Naive thymus-derived CD8-positive, alpha-beta T cell (primary cell): ENCODE measurements at places on chromosomes 13 and 19. TPM values are rescaled to one million over a fixed set of nuclear protein-coding genes. Genes with fewer than 3 reads are reported as not detected.

- DNase-seq = no peak
Measured at GRCh38 chr13:84867246-84867645, 932.0 kb downstream of the SLITRK6 start.

DNA sequence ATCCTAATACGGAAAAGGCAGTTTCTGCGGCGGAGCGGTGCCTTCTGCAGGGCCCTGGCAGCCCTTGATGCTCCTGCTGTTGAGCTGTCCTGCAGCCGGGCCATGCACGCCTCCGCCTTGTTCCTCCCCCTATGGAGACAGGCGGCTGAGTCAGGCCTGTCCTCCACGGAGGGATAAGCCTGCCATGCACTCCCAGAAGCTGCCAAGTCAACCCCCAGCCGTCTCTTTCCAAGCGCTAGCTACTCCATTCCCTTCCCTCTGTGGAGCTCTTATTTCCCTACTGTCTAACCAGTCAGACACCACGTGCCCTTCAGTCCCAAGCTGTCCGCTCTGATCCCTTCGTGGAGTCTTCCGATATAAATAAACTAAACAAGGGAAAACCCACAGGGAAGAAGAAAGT is 197.0 kb downstream of the COL4A1 start:
- no peak for DNase-seq

DNA sequence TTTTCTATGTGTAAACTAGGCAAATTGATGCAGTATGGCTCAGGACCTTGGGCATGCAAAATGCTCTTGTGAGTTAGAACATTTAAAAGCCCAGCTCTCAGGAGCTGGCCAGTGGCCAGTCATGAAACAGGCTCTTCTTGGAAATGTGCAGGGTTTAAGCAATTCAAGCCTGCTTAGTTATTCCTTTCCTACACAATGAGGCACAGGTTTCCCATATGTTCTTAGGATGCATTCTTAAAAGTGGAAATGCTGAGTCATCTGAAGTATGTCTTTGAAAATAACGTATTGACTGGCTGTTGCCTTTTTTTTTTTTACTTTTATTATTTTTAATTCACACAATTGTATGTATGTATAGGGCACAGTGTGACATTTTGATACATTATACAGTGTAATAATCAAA is 300.7 kb downstream of the SLC7A1 start:
- no peak for DNase-seq

The CIC gene
- 87.4 TPM for total RNA-seq

DNA sequence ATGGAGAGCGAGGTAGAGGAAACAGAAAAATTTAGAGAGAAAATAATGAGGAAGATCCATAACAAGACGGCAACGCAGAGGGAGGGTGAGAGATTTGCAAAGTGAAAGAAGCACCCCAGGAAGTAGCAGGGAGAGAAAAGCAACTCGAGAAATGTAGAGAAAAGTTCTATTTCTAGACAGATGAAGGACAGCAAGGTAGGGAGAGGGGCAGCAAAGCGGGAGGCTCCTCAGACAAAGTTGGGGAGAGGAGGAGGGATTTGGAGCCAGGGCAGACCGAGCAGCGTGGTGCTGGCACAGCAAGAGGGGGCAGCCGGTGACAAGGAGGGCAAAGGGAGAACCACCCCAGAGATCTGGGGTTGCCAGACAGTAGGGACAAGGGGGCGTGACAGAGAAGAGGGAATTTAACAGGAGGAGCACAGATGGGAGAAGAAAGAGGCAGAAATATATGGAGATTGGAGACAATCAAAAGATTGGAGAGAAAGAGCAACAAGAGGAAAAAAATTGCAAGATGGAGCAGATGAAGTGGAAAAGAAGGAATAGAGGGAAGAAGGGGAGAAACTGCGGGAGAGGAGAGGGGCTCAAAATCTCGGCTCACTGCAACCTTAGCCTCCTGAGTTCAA is 989 bp downstream of the ZNF766 start:
- DNase-seq = no peak

GRCh38 chr13:112464720-112465119 is 88.6 kb downstream of the SPACA7 start:
- DNase-seq = no peak

- no peak for DNase-seq
Measured at GRCh38 chr13:109400624-109401257, 385.6 kb downstream of the IRS2 start.

The ZNF793 gene
- 15.4 TPM for total RNA-seq
